Omental fat pad (tissue), 4 donors: ENCODE measurements at places on chromosomes 16 and 17.

GRCh38 chr16:79250502-79251098 is 349.9 kb downstream of the MAF start:
- DNase-seq: no peak

GRCh38 chr16:85465328-85466303 is 147.5 kb upstream of the GSE1 start:
- DNase-seq: no peak

DNA sequence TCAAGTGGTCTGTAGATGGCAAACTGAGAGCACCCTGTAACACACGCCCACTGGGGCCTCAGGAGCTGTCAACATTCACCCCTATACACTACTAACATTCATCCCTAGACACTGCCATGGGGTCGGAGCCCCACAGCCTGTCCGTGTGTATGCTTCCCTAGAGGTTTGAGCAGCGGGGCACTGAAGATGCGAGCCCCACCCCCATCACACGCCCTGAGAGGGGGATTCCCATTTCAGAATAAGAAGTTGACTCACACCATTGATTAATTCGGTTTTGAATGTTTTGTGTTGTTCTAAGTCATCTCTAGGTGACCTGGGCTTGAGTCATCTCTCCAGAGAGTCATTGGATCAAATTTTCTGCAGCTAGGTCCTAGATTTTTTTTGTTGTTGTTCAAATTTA is 37.3 kb upstream of the MMD start:
- DNase-seq: no peak

DNA sequence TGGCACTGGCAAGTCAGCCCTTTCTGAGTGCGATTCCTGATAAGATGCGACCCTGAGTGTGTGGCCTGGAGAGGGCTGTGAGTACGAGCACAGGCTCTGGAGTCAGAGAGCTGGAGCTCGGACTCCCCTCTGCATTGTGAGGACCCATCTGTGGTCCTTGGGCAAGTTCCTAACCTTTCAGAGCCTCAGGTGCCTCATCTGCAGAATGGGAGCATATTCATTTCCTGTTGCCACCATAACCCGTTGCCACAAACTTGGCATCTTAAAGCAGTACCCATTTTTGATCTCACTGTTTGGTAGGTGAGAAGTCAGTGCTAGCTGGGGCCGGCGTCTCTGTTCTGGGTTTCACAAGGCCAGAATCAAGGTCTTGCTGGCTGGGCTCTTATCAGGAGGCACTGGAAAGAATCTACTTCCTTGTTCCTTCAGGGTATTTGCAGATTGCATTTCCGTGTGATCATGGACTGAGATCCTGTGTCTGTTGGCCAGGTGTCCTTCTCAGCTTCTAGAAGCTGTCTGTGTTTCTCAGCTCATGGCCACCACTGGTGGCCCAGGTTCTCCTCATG is 20.2 kb downstream of the KNOP1 start:
- DNase-seq: no peak

- DNase-seq: no peak
Observed at GRCh38 chr17:6306820-6307219, 128.1 kb downstream of the AIPL1 start.

DNA sequence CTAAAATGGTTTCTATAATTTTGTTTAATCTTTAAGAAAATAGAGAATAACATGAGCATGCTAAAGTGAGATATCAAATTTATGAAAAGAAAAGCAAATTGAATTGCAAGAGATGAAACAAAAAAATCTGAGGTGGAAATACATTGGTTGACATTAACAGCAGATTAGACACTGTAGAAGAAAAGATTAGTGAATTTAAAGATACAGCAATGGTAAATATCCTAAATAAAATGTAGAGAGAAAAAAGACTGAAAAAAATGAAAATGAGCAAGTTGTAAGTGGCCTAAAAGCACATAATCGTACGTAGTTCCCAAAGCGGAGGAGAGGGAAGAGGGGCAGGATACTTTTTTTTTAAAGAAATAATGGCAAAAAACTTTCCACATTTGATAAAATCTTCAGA is 30.5 kb upstream of the ALDH3A2 start:
- no peak for DNase-seq
